Coronary artery (tissue), 2 donors: ENCODE measurements at places on chromosomes 5 and 9.

DNA sequence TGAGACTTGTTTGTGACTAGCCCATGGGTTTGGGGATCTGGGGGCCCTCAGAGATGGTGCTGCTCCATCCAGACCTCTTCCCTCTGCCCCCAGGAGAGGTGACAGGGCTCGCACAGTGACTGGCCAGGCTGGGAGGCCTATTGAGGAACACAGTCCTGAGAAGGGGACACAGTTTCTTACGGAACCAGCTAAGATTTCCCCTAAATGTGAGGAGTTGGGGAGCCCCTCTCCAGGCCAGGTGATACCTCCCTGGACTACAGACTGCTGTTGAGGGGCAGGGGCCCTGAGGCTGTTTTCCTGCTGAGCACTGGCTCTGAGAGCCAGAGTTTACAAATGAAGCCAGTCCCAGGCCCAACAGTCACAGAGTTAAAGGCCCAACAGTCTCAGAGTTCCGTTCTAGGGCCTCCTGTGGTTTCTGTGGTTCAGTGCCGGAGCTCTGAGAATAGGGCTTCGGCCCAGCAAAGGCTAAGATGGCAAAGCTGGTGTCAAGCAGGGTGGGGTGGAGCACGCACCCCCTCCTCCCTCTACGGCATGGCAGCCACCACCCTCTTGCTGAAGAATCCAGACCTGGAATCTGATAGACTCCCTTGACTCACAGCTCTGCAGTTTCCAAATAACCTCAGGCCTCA, 1.1 kb upstream of the SEMA4D start:
- no peak for DNase-seq

GRCh38 chr5:76163111-76163628, 80.0 kb downstream of the SV2C start:
- no peak for DNase-seq

- no peak for DNase-seq
Measured at GRCh38 chr5:150481972-150482406, 25.9 kb upstream of the NDST1 start.

DNA sequence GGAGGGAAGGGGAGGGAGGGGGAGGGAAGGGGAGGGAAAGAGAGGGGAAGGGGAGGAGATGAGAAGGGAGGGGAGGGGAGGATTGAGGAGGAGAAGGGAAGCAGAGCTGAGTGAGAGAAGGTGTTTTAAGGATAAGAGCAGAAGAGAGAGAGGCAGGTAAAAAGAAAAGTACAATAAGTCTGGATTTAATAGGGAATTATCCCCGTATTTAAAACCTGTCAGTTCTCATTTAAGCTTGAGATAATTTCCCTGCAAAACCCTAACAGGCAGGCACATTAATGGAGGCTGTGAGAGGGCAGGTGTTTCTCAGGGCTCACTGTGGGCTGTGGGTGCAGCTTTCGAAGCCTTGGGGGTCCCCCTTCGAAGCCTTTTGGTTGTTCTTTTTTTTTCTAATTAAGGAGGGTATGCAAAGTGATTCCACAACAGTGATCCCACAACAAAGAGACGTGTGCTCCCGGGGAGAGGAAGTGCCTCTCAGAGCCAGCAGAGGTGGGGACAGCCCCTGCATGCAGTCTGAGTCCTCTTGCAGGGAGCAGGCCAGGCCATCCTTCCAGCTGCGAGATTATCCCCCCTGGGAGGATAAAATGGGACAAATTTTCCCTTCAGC, 317.9 kb upstream of the IRX1 start:
- DNase-seq: no peak

DNA sequence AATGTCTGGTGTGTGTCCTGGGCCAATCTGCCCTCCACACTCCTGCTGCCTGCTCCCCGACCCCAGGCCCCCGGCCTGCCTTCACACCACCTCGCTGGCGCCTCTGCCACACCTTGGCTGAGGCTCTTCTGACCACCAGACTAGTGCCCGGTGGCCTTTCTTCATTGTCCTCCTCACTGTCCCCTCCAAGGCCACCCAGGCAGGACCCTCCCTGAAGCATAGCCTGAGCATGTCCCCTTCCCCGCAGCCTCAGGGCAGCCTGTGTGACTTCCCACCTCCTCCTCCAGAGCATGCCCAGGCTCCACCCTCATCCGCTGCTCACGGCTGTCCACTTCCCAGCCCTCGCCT, 154.6 kb downstream of the OLFM1 start:
- DNase-seq: no peak

DNA sequence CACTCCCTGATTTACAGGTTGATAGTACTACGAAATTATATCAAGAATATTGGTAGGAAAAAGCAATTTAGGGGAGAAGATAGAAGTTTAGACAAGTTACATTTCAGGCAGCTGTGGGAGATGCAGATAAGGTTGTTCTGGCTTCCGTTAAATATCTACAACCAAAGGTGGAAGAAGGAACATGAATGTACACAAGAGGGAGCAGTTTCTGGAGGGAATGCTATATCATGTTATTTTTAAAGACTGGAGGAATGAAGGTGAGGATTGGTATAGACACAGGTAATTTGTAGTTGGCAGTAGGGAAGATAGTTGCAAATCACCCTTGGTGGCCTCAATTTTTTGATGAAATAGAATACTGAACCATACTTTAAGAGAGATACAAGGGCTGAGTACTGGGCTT, 187.3 kb upstream of the NMUR2 start:
- DNase-seq: no peak

GRCh38 chr5:135034236-135034962, 371 bp upstream of the PITX1 start:
- no peak for DNase-seq

GRCh38 chr5:122858451-122858850, 13.0 kb downstream of the SNX24 start:
- DNase-seq: no peak

- DNase-seq: no peak
Measured at GRCh38 chr9:121350993-121351561, 19.0 kb downstream of the STOM start.

DNA sequence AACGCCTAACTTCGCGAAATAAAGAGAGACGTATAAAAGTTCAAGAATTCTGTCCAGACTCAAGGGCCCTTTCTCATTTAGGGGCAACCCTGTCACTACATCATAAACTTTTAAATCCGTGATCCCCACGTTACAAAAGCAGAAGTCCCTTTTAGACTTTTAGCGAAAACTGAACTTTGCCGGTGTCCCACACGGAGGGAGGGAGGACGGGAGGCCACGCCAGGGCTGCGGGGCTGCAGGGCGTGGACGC, 515 bp upstream of the F2R start:
- DNase-seq: no peak

DNA sequence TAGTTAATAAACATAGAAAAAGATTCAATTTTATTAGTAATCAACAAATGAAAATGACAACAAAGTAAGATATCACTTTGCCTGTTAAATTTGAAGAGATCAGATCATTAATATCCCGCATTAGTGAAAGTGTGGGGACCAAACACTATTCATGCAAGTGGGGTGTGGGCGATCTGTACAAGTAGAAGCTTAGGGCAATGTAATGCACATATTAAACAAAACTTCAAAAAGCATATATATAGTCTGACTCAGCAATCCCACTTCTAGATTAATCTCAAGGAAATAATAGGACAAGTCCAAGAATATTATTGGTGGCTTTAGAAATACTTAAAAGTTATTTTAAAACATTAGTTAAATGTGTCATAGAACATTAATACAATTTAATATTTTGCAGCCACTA, 188.5 kb downstream of the LRRC70 start:
- no peak for DNase-seq

DNA sequence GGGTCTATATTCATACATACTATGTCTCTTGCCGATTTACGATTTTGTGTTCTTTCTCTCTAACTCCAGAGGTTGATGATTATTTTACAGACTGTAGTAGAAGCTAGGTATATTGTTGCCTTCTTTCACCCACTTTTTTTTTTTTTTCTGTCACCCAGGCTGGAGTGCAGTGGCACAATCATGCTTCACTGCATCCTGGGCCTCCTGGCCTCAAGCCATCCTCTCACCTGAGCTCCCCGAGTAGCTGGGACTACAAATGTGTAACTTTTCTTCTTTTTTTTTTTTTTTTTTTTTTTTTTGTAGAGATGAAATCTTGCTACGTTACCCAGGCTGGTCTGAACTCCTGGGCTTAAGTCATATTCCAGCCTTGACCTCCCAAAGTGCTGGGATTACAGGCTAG, 96.2 kb downstream of the CHSY3 start:
- DNase-seq: no peak

DNA sequence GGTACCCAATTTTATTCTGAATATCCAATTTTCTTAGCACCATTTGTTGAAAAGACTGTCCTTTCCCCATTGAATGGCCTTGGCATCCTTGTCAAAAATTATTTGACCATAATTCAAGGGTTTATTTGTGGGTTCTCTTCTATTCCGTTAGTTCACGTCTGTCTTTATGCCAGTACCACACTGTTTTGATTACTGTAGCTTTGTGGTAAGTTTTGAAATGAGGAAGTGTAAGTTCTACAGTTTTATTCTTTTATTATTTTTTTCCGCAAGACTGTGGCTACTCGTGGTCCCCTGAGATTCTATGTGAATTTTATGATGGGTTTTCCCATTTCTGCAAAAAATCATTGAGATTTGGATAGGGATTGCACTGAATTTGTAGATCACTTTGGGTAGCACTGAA, 402.6 kb downstream of the PLK2 start:
- DNase-seq: no peak

DNA sequence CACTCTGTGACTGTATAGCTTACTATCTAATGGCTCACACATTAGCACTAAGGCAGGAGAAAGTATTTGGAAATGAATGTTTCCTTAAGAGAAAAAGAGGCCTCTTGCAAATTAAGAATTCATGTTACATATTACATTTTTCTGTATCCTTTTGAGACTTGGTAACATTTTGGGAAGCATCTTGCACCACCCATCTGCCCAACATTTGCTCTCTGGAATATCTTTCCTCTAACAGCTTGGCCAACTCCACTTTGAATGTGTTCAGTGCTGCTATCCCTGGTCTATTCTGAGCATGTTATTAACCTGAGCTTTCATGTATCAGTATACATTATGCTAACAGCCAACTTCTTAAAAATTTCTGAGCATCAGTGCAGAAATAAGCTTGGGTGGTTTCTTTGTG, 27.2 kb downstream of the MFAP3 start:
- DNase-seq: no peak

DNA sequence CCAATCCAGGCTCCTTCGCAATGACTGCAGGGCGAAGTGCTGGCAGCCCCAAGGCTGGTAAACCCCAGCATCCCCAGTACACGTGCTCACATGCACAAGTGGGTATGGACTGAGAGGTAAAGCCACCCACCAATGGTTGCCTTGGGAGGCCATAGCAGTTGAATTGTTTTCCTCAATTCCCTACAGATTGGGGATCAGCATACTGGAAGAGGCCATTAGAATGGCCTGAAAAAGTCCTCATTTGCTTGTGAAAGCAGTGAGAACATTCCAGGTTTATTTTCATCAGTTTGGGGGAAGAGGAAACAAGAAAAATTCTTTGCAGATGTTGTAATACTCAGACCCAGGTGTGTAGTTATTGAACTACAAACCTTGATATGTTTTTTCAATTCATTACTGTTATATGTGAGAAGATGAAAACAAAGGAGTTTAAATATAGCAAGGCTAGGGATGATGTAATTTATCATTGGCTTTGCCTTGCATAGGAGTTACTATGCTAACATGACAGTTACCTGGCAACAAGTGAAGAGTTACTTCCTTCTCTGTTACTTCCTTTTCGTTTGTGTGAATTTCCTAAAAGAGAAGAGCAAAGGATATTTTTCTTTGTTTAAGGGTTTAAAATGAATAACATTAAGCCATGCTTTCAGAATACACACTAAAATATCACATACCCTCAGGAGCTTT, 36.4 kb downstream of the MTMR12 start:
- DNase-seq: no peak

GRCh38 chr5:76144513-76145274, 61.5 kb downstream of the SV2C start:
- no peak for DNase-seq

DNA sequence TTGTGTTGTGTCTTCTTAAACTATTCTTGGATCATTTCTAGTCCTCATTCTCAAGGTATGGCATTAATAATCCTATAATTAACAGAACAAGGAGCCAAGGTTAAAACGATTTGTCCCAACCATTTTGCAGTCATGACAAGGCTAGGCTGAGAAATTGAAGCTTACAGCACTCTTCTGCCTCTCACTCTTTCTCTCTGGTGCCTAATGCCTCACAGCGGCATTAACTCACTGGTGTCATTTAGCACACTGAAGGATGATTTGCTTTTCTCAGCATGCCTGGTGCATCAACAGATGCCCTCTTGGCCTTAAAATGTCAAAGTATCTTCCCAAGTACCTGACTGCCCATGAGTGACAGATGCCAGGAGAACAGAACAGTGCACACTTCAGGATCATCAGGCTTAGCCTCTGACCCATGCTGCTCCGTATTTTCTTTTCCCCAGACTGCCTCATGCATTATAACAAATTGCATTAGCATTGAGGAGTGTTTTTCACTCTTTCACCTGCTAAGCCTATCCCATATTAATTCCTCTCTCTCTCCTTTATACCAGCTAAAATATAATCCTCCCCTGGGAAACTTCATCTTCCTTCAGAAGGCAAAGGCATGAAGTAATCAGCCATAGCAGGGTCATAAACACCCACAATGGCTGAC, 61.1 kb upstream of the SV2C start:
- DNase-seq: no peak

DNA sequence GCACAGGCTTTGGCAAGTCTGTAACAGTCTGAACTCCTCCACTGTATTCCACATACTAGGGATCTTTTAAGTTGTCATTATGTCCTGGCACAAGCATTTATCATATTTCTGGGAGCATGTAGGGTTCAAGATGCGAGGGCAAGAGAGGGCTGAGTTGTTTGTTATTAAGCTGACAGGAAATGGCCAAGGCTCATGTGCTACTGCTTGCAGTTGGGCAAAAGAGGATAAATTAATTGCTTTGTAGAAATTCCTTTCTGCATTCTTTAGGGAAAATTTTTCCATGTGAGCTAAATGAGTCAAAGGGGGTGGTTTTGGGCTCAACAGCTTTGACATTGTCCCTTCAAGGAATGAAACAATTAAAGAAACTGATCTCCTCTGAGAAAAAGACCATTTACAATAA, 35.4 kb downstream of the DOCK8 start:
- DNase-seq: no peak

DNA sequence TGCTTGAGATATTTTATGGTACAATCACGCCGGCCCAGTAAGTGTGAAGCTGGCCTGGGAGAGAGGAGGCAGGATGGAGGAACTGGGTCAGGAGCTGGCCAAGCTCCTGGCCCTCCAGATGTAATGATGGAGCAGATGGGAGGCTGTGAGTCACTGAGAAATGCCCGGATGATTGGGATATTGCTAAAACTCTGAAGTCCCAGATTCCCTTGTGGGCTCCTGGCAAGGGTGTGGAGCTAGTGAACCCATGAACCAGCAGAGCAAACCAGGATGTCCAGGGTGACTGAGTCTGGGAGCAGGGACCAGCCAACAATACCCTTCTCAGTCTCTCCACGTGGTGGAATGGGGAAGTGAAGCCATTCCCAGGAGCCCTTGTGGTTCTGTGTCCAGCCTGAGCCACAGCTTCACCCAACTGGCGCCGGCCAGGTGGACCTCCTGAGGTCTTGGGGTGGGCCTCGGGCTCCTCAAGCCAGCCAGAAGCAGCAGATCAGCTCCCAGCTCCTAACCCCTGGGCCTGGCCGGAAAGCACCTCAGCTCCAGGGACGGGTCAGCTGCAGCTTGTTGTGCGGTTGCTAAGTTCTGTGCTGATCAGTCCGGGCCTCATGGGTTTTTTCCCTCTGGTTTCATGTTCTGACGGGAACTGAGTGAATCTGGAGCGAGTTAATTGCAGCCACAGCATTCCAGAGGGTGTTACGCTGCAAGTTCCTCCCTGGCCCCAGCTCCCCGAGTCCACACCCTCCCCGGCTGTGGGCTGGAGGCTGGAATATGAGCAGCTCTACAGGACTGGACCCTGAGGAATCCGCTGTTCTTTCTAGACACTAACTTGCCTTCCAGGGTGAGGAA, 37.6 kb downstream of the DUSP1 start:
- peak; percentile 91 for DNase-seq

GRCh38 chr5:95518417-95518816, 36.4 kb downstream of the SKIC3 start:
- no peak for DNase-seq
